Activated naive CD4-positive, alpha-beta T cell (primary cell): ENCODE measurements at places on chromosomes 11 and 22.

DNA sequence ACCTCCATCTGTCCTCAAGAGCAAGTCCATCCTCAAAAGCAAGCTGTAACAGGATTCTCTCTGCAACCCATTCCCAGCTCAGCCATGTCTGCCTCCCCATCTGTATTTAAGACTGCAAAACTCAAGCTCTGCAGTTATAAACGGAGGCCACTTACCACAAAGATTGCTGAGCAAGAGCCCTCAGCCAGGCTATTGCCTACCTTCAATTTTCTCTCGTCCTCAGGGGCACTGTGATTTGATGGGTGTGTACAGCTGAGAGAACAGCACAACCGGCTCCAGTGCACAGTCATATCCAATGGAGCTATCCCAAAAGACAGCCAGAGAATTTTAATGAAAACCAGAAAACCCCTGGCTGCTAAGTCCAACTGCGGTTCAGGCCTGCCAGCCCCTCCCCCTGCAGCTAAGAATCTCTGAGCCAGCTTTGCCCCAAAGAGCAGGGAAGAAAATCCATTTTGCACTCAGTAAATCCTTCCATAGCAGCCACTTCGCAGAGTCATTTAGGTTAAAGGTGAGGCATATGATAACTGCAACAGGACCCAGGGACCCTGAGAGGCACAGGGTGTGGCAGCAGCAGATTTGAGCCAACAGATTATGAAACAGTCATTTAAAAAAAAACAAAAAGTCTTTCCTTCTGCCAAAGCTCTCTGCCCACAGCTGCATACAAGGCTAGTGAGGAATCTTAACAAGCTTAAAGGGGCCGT is 37.6 kb downstream of the RAB30 start:
- no peak for DNase-seq

- no peak for DNase-seq
Observed at GRCh38 chr11:824292-824880, 3.3 kb upstream of the CRACR2B start.

DNA sequence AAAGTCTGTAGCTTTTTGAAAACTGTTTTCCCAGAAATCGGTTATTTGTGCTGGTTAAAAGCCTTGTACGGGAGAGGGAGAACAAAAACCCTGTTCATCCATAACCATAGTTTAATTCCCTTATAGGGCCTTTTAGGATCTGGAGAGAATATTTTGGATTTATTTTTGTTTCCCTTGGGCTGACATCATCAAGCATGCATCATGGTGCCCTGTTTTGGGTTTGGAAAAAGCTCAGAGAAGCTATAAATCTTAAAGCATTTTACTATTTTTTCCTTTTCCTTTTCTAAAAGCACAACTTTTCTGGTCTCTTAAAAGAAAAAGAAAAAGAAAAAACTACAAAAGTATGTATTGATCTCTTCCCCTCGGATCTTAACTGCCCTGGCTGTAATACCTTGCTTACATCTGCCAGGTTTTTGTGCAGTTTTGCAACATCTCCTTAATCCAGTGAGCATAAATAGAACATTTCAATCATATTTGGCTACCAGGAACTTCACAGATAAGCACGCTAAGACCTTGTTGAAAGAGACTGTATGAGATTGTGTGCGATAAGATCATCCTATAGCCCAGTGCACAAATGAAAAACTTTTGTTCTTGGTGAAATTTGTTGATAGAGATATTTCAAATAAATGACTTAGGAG is 88.0 kb downstream of the ZBTB16 start:
- no peak for DNase-seq

GRCh38 chr22:50310031-50310722 is 2.7 kb upstream of the PLXNB2 start:
- DNase-seq = no peak

DNA sequence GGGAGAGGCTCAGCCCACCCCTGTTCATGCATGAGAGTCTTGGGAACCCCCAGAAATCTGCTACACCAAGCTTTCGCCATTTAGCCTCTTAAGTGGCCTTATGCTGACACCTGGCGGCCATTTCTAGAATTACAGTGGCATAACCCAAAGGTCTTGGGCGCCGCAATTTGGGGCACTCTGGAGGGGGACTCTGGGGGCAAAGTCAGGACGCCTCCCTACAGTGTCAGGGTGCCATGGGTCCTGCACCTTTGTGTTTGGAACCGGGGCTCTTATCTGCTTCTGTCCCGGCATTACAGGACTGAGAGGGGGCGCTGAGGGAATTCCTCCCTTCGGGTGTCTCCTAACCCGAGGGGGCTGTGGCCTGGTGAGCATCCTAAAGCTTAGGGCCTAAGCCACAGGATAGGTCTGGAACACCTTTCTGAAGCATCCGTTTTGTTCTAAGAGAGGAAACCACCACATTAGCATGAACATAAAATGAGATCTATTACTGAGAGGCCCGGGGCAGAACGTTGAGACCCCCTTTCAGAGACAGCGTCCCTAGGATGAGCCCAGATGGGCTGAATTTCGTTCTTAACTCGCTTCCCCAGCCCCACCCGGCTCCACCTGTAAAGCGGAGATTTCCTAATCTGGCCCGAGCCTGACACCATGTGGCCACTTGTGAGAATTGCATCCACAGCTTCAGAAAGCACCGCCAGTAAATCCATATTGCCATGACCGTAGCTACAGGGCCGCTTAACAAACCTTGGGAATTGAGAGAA is 9.3 kb downstream of the INS start:
- DNase-seq = peak; percentile 70

DNA sequence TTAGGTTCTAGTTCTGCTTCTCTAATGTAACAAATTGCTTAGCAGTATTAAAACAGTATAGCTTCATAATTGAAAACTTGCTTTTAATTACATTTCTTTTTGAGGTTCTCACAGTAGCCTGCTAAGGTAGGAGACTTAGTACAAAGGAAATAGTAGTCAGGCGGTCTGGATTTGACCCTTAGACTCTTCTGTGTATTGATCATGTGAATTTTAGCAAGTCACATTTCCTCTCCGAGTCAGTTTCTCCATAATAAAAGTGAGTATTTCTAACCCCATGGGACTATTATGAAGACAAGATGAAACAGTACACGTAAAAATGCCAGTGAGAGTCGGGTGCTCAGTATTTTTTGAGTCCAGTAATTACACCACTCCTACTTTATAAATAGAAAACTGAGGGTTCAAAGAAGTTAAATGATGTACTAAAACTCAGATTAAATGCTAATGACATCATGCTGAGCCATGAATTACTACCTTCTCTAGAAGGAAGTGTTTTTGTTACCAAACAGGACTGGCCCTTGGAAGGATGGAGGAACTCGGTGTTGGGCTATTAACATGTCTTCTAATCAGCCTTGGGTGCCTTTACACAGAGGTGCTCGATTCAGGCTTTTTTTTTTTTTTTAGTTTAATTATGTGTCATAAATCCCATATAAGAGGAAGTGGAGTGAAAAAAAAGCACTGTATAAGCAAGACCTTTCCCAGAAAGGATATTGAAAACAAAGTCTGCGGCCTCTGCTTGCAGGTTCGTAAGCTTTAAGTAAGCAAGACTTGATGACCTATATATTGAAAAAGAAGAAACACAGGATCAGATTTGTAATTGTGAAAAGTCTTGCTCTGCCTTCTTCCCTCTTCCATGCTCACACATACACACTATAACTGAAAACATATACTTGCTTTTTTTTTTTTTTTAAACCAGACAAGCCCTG is 109.0 kb downstream of the EMSY start:
- DNase-seq = no peak
